ENCODE measurements at places on chromosomes 3 and 15. TPM values are rescaled to one million over a fixed set of nuclear protein-coding genes. Genes with fewer than 3 reads are reported as not detected.

DNA sequence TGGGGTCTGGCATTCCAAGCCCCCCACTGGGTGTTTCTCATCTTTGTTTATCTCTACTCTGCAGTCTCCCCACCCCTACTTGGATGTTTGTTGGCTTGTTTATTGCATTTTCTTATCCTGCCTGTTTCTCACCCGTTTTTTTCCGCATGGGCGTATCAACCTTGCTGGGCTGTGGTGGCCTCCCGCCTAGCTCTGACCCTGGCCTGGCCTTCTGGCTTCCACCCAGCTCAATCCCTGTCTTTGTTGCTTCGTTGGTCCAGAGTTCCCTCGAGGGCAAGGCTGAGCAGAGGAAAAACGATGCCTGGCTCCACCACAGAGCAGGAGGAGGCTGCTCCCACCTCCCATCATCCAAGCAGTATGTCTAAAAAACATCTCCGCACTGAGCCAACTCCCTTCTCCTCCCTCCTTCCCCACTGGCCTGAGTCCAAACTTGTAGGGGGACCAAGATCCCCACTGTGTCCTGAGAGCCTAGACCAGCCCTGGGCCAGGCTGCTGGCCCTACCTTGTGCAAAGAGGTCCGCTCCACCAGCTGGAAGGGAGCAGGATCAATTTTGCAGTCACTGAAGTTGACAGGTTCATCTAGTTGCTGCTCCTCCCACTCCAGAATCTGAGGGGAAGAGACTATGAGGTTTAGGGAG lies 9.8 kb downstream of the CLCN2 start:
- no peak for DNase-seq

The CA12 gene
- total RNA-seq, result 5.0 TPM

- peak; percentile 28 for DNase-seq
Observed at GRCh38 chr3:139281522-139282196, 62.2 kb upstream of the MRPS22 start.

The HTR3E gene
- not detected for total RNA-seq

DNA sequence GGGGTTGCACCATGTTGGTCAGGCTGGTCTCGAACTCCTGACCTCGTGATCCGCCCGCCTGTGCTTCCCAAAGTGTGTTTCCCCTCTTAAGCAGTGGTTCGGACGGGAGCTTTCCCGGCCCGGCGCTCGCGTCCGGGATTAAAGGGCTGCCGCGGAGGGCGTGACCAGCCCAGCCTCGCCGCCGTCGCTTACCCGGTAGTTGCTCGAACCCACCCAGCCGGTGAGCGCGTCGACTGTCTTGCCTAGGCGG lies 513 bp downstream of the CLASP2 start:
- no peak for DNase-seq

DNA sequence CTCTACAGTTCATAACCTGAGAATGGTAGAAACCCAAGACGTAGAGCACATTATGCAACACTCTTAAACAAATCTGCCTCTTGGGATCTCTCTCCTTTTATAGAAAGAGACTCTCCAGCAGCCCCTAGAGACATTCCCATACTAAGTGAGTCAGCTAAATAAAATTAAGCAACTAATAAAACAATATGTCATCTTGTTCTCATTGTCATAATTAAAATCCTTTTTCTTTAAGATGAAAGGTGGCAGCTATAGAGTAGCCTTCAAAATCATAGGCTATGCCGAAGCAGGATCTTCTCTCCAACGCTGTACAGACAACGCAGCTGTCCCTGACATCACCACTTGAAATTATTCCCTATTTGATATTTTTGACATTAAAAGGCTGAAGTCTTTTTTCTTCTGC lies 790.0 kb downstream of the FHIT start:
- no peak for DNase-seq

The CYP1A1 gene
- 0.92 TPM for total RNA-seq

The TERC gene
- 101 TPM for total RNA-seq

The STOML1 gene
- total RNA-seq, result 19.9 TPM

DNA sequence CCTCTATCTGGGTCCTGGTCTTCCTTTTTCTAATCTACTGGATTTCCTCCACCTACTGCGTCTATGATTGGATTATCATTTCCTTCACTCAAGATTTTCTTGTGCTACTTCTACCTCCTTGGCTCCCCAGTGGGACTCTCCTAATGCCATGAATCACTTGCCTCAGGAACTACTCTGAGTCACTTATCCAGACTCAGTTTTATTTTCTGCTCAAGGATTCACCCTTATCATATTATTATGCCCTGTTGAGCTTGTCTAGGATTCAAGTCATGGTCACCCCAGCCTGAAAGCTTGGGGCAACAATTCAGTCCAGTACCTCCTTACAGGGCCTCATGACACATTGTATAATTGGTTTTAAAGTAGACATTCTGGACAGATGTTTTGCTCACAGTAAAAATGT lies 968.1 kb downstream of the ROBO1 start:
- no peak for DNase-seq

GRCh38 chr3:51478630-51479029 lies 21.2 kb downstream of the DCAF1 start:
- no peak for DNase-seq

DNA sequence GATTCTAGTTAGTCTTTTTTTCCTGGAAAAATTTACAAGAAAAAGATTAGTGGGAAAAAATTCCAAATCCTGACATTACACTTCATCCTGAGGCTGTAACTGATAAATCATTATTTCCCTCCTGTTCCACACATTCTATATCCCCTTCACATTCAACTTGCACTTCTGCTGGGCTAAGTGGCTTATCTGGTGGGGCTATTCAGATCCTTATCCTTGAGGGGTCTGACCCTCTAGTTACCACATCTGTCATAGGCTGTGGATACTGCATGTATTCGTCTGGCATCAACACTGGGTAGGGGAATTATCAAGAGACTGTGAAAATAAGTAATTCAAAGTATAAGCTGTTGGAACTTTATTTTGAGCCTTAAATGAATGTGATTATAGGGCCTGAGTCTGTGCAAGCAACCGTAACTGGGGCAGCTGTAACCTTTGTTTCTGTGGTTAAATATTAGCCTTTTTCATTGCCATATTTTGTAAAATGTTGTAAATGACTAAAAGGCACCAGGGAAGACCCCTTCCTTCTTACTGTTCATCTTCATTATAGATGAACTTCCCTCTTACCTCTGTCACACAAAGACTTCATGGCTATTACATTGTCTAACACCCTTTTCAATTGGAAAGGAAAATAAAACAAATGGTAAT lies 28.0 kb upstream of the TEX9 start:
- no peak for DNase-seq

GRCh38 chr3:20406611-20407011 lies 220.6 kb upstream of the SGO1 start:
- DNase-seq, result no peak

DNA sequence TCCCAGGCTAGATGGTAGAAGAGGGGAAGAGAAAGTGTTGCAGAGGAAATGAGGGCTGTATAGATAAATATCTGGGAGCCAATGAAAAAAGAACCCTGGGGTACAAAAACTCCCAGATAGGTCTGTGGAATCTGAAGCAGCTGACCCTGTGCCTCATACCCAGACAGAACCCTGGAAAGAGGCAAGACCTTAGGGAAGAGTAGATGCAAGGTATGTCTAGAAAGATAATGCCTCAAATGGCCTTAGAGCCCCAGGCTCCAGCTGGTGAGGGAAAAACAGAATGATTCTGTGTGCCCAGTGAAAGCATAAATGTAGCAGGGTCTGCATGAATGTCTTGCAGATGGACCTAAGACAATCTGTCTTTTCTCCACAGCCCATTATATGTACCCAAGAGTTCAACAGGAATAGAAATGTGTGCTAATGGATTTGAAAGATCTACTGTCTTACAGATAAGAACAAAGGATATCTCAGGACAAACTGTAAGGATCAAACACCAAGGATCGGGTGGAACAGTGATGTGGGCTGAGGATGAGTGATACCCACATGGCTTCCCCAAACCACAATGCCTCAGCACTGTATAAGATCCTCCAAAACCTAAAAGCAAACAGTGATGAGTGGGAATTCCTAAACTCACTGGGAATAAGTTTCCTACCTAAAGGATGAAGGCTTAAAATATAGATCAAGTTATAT lies 58.8 kb downstream of the NCEH1 start:
- peak; percentile 34 for DNase-seq

DNA sequence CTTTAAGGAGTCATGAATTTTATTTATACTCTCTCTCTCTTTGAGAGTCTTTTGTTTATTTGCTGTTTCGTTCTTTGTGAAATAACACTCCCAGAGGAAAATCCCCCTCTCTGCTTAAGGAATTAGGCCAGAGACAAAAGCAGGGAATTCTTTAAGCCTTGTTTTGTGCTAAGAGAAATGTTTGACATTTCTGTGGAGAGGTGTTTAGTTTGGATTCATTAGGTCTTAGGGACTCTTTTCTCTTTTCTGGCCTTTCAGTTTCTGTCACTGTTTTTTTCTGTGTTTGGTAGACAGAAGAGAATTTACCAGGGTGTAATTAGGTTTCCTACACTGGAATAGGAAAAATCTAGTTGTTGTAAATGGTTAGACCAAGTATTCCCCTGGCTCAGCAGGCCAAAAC lies 241.8 kb upstream of the NR2F2 start:
- no peak for DNase-seq

The BFSP2 gene
- not detected for total RNA-seq

DNA sequence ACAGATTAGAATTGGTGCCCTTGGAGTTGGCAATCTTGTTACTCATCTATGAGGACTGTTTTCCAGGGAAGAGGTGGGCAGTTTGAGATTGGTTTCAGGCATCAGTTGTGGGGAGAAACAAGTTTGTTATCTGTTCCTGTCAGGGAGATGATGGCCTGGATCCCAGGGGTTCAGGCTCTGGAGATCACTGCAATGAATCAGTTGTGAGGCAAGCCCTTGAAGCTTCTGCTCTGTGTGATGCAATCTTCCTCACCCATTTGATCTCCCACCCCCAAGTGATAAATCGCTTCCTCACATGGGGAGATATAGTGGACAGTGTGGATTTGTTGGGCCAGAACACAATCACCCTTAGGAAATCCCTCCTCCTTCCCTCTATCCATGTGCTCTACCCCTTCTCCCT lies 276.6 kb upstream of the LRTM1 start:
- DNase-seq, result no peak

The KLHL40 gene
- total RNA-seq, result not detected

GRCh38 chr3:71896751-71897150 lies 111.8 kb upstream of the PROK2 start:
- DNase-seq, result no peak

GRCh38 chr15:41647262-41647661 lies 12.9 kb upstream of the MGA start:
- no peak for DNase-seq

The EBLN2 gene
- total RNA-seq, result 2.2 TPM

The FOXB1 gene
- 0.06 TPM for total RNA-seq

DNA sequence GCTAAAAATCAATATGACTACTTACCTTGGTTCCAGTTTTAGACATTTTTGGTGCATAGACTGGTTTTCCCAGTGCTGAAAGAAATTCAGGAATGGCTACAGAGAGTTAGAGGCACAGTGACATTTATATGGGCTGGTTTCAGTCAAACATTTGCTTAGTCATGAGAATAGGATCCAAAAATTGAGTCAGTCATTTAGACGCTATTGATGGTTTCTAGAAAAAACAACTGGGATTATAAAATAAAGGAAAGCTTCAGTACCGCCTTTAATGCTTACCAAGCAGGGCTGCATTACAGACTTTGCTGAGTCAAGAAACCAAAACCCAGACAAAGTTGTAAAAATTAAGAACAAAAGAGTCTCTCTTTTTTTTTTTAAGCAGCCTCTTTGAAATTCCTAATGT lies at the start of gene CRYGS:
Gene CRYGS (minus strand): TSS at position 100 of the 400 bp plus-strand sequence. CDS start 54 bp downstream, at position 46.
- no peak for DNase-seq

The CTXN2 gene
- not detected for total RNA-seq

DNA sequence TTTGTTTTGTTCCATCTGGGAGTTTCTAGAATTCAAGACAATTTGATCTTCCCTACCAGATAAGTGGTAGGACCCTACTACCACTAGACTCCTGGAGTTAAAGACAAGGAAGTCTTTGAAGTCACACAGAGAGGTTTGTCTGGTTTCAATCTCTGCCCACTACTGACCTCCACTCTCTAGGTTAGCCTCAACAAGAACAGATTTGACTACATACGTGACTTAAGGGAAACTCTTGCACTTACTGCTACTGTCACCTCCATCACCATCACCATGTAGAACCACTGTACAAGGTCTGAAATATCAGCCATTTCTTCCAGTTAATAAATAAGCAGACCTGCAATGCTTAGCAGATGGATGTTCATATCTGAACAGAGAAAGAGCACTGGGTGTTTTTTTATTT lies 148.3 kb upstream of the ARHGEF26 start:
- no peak for DNase-seq

The BTLA gene
- not detected for total RNA-seq

DNA sequence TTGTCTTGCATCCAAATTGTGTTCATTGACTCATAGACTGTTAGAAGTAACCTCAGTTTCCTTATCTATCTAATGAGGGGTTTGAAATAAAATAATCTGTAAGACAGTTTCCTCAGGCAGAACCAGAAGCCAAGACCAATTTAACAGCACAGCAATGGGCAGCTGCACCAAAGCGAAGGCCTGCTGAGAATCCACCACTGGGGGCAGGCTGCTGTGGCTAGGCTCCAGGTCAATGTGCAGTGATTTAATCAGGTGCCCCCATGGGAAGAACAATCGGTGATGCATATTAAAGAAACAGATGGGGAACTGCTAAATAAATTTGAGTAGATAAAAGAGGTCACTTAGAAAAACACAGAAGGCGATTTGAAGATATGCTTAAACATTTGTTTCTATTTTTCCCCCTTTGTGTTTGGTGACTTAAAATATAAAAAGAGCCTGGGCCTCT lies 28.0 kb upstream of the TMOD3 start:
- DNase-seq, result peak; percentile 64

GRCh38 chr3:190360228-190360627 lies 27.7 kb upstream of the CLDN16 start:
- no peak for DNase-seq

- DNase-seq, result no peak
Observed at GRCh38 chr3:10462641-10463532, 42.5 kb downstream of the ATP2B2 start.

The MYO5C gene
- total RNA-seq, result 16.5 TPM

All from Daoy (cell line).